DND-41 (cell line): ENCODE measurements at places on chromosomes 2 and 18.
A peak's percentile ranks its signal among the peaks of the same experiment; 100 is the strongest.

DNA sequence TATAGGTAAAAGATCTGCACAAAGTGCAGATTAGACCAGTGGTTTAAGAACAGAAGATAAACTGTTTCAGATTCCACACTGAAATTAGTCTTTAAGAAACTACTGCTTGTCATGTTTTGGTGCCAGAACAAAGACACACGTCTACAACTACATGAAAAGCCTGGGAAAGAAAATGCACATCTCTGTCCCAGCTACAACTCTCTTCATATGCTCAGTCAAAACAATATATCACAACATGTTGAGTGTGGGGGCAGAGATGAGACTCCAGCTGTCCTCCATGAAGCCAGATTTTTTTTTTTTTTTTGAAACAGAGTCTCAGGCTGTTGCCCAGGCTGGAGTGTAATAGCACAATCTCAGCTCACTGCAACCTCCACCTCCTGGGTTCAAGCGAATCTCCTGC lies 52.6 kb upstream of the BIN1 start:
- H3K27me3 ChIP-seq: no peaks in the 10 kb centered on the region
- H3K27ac ChIP-seq: no peak overlapping the region
- no peaks in the 10 kb centered on the region for H3K36me3 ChIP-seq
- no peaks in the 10 kb centered on the region for H3K4me1 ChIP-seq
- no peak for DNase-seq
- no peak overlapping the region for H3K4me3 ChIP-seq

GRCh38 chr18:45169610-45170009 lies 445.7 kb upstream of the SLC14A2 start:
- no peaks in the 10 kb centered on the region for H3K36me3 ChIP-seq
- no peaks in the 10 kb centered on the region for H3K27me3 ChIP-seq
- no peak overlapping the region for H3K4me3 ChIP-seq
- no peaks in the 10 kb centered on the region for H3K4me1 ChIP-seq
- no peak for DNase-seq

GRCh38 chr2:136393514-136393913 lies 275.6 kb upstream of the CXCR4 start:
- H3K36me3 ChIP-seq: no peaks in the 10 kb centered on the region
- H3K27ac ChIP-seq: no peak overlapping the region
- no peak for DNase-seq

DNA sequence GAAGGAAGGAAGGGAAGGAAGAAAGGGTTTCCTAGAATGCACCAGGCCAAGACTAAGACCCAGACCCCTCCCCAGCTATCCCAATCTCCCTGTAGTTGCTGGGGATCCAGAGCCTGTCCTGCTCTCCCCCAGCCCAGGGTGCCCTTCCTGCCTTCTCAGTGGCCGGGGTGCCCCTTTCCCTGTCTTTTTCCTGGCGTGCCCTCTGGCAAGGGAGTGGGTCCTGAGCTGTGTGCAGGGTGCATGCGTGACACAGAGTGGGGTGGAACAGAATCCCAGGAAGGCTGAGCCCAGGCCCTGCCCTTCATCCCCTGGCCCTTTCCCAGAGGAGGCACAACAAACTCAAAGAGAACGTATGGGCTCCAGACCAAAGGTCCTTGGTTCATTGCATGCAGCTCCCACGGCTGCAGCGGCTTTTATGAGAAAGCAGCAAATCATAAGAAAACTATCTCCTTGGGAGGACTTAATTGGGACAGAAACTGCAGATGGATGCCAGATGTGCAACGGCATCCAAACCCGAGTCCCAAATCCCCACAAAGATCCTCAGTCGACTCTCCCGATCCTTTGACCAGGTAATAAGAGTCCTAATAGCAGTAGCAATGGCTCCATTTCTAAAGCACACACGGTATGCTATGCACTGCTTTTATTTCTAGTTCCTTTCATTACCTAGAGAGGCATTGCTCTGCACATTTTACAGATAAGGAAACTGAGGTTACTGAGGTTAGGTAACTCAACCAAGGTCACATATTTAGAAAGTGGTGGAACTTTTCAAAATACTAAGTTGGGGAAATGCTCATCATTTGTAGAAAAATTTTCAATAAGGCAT lies 12.7 kb upstream of the ARID5A start:
- no peaks in the 10 kb centered on the region for H3K36me3 ChIP-seq
- DNase-seq: no peak
- no peak overlapping the region for H3K4me3 ChIP-seq
- H3K27ac ChIP-seq: no peak overlapping the region

GRCh38 chr2:239341146-239341732 lies 59.6 kb downstream of the HDAC4 start:
- H3K36me3 ChIP-seq: peaks cover 96% of the 10 kb centered on the region
- H3K4me1 ChIP-seq: peaks cover 88% of the 10 kb centered on the region
- peak; percentile 35 for DNase-seq
- H3K4me3 ChIP-seq: no peak overlapping the region
- peak overlapping the region; percentile 72 for H3K27ac ChIP-seq

GRCh38 chr2:98463551-98463971 lies 18.9 kb downstream of the INPP4A start:
- peak overlapping the region; percentile 92 for H3K27ac ChIP-seq
- H3K27me3 ChIP-seq: no peaks in the 10 kb centered on the region
- no peaks in the 10 kb centered on the region; the same call in 1 of the 2 replicates for H3K36me3 ChIP-seq
- peaks cover 81% of the 10 kb centered on the region for H3K4me1 ChIP-seq
- peak overlapping the region; percentile 48 for H3K4me3 ChIP-seq

- no peak for DNase-seq
- H3K27me3 ChIP-seq: no peaks in the 10 kb centered on the region
- H3K36me3 ChIP-seq: no peaks in the 10 kb centered on the region
- no peak overlapping the region for H3K4me3 ChIP-seq
- no peaks in the 10 kb centered on the region for H3K4me1 ChIP-seq
- no peak overlapping the region for H3K27ac ChIP-seq
These were observed 79.9 kb upstream of the ARHGAP28 start for GRCh38 chr18:6649421-6650126.

DNA sequence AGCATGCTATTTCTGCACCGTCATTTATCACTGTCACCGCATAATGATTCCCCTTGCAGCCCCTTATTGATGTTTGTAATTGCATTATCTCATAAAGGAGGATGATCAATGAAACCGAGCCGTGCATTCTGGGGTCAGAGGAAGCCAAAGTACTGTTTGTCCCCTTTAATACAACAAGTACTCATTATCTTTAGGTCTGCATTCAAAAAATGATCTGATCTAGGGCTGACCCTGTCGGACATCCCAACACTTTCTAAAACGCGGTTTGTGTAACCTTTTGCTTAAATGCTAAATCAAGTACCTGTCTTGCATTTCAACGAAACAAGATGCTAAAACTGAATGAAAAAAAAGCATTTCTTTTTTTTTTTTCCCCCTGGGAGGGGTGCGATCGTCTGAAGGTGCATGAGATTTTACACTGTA lies 143.8 kb downstream of the MEIS1 start:
- H3K27me3 ChIP-seq: no peaks in the 10 kb centered on the region
- H3K4me1 ChIP-seq: no peaks in the 10 kb centered on the region
- H3K4me3 ChIP-seq: no peak overlapping the region
- no peak overlapping the region for H3K27ac ChIP-seq

GRCh38 chr2:56117764-56118163 lies 66.0 kb upstream of the CCDC85A start:
- H3K4me3 ChIP-seq: no peak overlapping the region
- no peaks in the 10 kb centered on the region for H3K36me3 ChIP-seq
- DNase-seq: no peak

- peak overlapping the region; percentile 53 for H3K27ac ChIP-seq
- DNase-seq: peak; percentile 61
- H3K4me3 ChIP-seq: no peak overlapping the region
- H3K27me3 ChIP-seq: no peaks in the 10 kb centered on the region
- H3K36me3 ChIP-seq: peaks cover 15% of the 10 kb centered on the region; the same call in 1 of the 2 replicates
These were observed 86.0 kb upstream of the ALPP start for GRCh38 chr2:232292395-232293154.

DNA sequence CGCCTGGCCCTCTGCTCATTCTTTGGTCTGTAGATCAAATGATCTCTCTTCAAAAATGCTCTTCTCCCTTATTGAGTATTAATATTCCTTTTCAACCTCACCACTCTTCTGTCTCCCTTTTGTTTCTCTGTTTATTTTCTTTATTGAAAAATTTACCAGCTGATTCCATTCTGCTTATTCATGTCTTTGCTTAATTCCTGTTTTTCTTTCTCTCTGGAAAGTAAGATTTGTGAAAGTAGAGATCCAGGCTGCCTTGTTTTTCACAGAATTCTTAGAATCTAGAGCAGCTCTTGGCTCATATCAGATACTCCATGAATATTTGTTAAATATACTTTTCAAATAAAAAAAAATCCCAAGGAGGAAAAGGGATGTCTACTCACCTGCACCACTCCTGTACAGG lies 157.0 kb downstream of the DOCK10 start:
- H3K27ac ChIP-seq: no peak overlapping the region
- H3K4me3 ChIP-seq: no peak overlapping the region
- H3K36me3 ChIP-seq: peaks cover 73% of the 10 kb centered on the region
- DNase-seq: no peak
- H3K27me3 ChIP-seq: no peaks in the 10 kb centered on the region

- no peaks in the 10 kb centered on the region for H3K36me3 ChIP-seq
- no peaks in the 10 kb centered on the region for H3K27me3 ChIP-seq
- no peak overlapping the region for H3K4me3 ChIP-seq
These were observed 102.5 kb upstream of the RASGRP3 start for GRCh38 chr2:33373986-33374385.

- no peaks in the 10 kb centered on the region for H3K36me3 ChIP-seq
- no peaks in the 10 kb centered on the region for H3K4me1 ChIP-seq
- H3K4me3 ChIP-seq: no peak overlapping the region
- no peak for DNase-seq
These were observed 43.4 kb downstream of the ZNF516 start for GRCh38 chr18:76451396-76452331.

DNA sequence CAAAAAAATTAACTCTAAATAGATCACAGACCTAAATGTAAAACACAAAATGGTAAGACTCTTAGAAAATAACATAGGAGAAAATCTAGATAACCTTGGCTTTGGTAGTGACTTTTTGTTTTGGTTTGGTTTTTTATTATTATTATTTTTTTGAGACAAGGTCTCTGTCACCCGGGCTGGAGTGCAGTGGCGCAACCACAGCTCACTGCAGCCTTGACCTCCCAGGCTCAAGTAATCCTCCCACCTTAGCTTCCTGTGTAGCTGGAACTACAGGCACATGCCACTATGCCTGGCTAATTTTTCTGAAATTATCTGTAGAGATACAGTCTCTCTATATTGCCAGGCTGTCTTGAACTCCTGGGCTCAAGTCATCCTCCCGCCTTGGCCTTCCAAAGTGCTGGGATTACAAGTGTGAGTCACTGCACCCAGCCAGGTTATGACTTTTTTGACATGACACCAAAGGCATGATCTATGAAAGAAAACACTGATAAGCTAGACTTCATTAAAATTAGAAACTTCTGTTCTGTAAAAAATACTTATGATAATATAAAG lies 88.0 kb downstream of the HNRNPLL start:
- no peak overlapping the region for H3K4me3 ChIP-seq
- H3K36me3 ChIP-seq: no peaks in the 10 kb centered on the region
- H3K27me3 ChIP-seq: no peaks in the 10 kb centered on the region
- H3K4me1 ChIP-seq: no peaks in the 10 kb centered on the region
- no peak overlapping the region for H3K27ac ChIP-seq

GRCh38 chr2:64551851-64552250 lies 27.7 kb downstream of the AFTPH start:
- H3K4me3 ChIP-seq: no peak overlapping the region
- DNase-seq: no peak
- peaks cover 10% of the 10 kb centered on the region; the same call in 1 of the 2 replicates for H3K36me3 ChIP-seq
- H3K4me1 ChIP-seq: no peaks in the 10 kb centered on the region
- H3K27me3 ChIP-seq: no peaks in the 10 kb centered on the region
- no peak overlapping the region for H3K27ac ChIP-seq

GRCh38 chr2:129464036-129464435 lies 515.4 kb upstream of the RAB6C start:
- no peak overlapping the region for H3K27ac ChIP-seq
- no peaks in the 10 kb centered on the region for H3K4me1 ChIP-seq
- H3K36me3 ChIP-seq: no peaks in the 10 kb centered on the region
- DNase-seq: no peak
- H3K27me3 ChIP-seq: no peaks in the 10 kb centered on the region
- no peak overlapping the region for H3K4me3 ChIP-seq
